Suppressor macrophage treated with lipopolysaccharide for 1 hour (primary cell): ENCODE measurements at places on chromosomes 3 and 15.

DNA sequence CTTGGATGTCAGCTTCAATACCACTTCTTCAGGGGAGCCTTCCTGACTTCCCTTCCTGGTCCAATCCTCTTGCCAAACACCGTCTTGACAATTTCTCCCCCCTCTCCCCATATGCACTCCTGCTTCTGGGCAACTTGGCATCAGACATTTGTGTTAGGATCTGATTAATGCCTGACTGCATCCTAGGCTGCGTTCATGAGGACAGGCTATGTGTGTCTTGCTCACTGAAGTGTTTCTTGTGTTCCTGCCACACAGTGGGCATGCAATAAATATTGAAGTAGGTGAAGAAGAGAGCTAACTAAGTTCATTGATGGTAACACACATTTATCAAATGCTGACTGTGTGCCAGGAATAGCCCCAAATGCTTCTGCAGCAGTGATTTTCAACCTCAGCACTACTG is 36.4 kb upstream of the WNT5A start:
- no peak for DNase-seq

GRCh38 chr15:50277370-50277769 is 11.8 kb upstream of the HDC start:
- DNase-seq = peak; percentile 34

DNA sequence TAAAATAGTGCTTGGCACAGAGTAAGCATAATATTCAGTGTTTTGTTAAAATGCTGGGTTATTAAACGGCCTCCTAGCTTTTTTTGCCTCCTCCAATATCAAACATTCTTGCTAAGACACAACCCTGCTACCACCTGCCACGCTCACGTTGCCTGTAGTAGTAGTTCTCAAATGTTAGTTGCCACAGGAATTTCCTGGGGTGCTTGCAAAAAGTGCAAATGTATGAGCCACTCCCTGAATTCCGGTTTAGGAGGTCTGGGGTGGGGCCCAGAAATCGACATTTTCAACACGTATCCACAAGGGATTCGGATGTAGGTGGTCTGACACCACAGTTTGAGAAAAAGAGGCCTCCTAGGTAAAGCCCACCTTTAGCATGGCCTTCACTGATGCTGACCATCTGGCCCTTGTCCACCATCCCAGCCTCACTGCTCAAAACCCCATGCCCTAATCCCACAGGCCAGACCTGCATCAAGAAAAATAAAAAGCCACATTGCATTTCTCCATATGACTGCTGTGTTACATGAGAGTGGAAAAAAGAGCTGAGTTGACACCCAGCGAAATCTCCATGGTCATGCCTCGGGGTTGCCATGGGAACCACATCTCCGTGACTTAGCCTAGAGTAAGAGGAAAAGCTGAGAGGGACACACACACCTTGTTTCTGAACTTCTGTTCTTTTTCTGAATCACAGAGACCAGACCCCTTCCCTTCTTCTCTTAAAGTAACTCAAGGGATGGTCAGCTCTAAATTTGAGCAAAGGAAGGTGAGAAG is 116.4 kb upstream of the HES1 start:
- DNase-seq = no peak

GRCh38 chr3:186782542-186783057 is 777 bp upstream of the EIF4A2 start:
- DNase-seq = no peak

- DNase-seq = no peak
Observed at GRCh38 chr3:14922863-14923262, 24.5 kb upstream of the NR2C2 start.
